ENCODE measurements at places on chromosomes 1 and 21. TPM values are rescaled to one million over a fixed set of nuclear protein-coding genes. Genes with fewer than 3 reads are reported as not detected.
A peak's percentile ranks its signal among the peaks of the same experiment; 100 is the strongest.

DNA sequence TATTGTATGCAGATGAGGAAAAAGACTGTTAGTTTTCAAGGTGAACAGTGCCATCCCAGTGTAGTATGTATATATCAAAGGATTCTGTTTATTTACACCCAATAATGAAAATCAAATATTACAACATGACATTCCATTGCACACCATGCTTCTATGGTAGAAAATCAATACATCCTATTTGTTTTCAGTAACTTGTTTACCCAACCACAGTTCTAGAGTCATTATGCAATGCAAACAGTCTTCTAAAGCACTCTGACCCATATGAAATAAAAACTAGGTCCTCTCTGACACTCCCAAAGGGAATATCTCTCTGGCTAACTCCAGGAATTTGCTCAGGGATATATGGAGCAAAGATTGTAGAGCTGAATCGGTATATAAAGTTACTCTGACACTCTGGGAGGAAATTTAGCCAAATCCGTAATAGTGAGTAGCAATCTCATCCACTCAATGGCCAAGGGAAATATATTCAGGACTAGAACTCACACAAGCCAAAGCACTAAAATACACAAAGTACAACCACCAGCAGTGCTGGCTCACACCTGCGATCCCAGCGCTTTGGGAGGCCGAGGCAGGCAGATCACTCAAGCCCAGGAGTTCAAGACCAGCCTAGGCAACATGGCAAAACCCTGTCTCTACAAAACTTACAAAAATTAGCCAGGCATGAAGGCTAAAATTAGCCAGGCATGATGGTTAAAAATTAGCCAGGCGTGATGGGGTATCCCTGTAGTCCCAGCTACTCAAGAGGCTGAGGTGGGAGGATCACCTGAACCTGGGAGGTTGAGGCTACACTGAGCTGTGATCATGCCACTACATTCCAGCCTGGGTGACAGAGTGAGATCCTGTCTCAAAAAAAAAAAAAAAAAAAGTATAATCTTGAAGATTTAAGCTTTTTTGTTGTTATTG is 75.2 kb downstream of the RERE start:
- DNase-seq: no peak

GRCh38 chr1:229832695-229833094 is 206.6 kb downstream of the URB2 start:
- DNase-seq: no peak

DNA sequence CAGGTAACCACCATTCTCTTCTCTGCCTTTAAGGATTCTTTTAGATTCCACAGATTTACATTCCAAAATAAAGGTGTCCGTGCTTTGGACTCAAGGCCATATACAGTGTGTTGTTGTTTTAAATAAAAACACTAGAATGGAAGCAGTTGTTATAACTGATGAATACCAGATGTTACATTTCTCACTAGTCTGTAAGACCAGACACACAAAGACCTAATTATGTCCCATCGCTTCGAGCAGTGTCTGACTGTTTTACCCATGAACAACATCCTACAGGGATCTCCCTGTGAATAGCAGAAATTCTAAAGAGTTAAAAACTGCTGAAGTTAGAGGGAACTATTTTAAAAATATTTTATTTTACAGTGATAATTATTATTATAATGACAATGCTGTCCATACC is 574.7 kb upstream of the ZP4 start:
- DNase-seq: no peak

DNA sequence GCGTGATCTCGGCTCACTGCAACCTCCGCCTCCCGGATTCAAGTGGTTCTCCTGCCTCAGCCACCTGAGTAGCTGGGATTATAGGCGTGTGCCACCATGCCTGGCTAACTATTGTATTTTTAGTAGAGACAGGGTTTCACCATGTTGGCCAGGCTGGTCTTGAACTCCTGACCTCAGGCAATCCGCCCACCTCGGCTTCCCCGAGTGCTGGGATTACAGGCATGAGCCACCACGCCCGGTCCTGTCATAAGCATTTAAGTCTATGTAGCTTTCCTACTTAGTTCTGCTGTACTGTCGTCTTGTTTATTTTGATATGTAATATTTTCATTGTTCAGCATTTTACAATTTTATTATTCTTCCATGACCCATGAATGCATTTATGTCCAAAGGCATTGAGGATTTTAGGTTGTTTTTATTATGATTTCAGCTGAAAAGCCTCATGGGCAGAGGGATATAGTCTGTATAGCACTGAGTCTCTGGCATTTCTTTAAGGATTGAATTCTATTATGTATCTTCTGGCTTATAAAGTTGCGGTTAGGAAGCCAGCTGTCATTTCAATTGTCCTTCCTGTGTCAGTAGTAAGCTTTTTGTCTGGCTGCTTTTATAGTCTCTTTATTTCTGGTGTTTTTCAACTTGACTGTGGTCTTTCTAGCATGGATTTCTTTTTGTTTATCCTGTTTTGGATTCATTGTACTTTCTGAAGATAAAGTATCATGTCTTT is 9.2 kb downstream of the AGPAT3 start:
- no peak for DNase-seq

The PGLYRP3 gene
- 57.5 TPM for total RNA-seq

DNA sequence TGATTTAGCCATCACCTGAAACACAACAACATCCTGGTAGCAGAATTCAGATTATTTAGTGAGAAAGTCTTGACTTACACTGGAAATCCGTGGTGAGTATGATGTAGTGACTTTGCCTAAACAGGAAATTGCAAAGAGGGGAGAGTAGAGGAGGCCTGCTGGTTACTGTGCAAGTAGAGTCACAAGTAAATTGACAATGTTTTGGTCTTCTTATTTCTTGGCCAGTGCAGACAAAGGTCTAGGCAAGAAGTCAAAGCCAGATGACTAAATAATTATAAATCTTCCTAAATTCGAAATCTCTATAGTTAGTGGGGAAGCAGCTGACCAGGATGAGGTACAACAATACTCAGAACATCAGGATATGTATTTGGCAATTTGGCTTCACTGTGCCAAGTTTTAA is 159.5 kb upstream of the KCTD3 start:
- peak; percentile 27 for DNase-seq
